Stomach (tissue), 19 donors: ENCODE measurements at places on chromosomes 4 and X. TPM values are rescaled to one million over a fixed set of nuclear protein-coding genes. Genes with fewer than 3 reads are reported as not detected.

Gene KANTR
- total RNA-seq: 18.7 TPM

- no peaks in the 10 kb centered on the region for H3K36me3 ChIP-seq
- H3K4me1 ChIP-seq: no peaks in the 10 kb centered on the region
- no peak overlapping the region for H3K27ac ChIP-seq
- H3K4me3 ChIP-seq: no peak overlapping the region
- H3K27me3 ChIP-seq: no peaks in the 10 kb centered on the region
Measured at GRCh38 chrX:7050271-7050670, 97.2 kb upstream of the STS start.

Gene CSAG3
- not detected for total RNA-seq

Gene PQBP1
- total RNA-seq: 4.7 TPM

Gene MAML3
- total RNA-seq: 20.3 TPM

Gene CFAP299
- not detected for total RNA-seq

Gene SHOX
- total RNA-seq: not detected

DNA sequence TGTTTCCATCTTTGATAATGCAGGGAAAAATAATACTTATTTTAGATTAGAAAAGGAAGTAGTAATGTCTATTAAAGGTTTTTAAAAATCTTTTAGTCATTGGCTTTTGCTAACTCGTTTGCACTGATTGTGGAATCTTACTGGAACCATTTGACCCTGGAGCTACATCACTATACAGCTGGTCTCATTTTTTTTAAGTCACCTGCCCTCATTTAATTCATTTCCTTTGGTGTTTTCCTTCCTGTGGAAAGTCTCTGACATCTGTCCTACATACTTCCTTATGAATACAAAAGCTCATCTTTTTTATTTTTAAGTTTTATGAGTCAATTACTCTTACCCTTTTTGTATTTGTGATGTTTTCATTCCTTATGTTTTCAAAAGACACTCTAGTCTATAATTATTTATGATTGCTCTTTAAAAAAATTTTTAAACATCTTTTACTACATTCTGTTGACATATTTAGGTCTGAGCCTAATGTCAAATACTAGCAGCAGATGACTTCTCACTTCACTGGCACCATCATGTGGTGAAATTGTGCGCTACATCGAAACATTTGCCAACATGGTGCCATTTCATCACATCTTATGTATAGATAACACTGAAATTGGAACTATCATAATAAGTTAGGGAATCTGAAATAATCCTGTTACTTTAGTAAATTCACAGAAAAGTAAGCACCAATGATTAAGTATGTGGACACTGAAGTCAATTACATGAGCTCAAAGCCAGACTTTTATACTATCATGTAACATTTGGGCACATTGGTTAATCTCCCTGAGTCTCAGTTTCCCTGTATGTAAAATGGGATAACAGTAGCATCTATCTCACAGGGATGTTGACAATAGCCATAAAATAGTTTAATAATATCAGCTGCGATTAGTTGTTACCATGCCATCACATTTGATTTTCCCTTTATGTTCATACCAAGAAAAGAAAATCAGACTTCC is 9.4 kb upstream of the MMAA start:
- H3K4me3 ChIP-seq: no peak overlapping the region
- no peaks in the 10 kb centered on the region for H3K4me1 ChIP-seq
- no peaks in the 10 kb centered on the region for H3K36me3 ChIP-seq
- no peak overlapping the region for H3K27ac ChIP-seq

GRCh38 chr4:4608214-4608537 is 66.3 kb upstream of the STX18 start:
- H3K27me3 ChIP-seq: no peaks in the 10 kb centered on the region
- H3K4me3 ChIP-seq: no peak overlapping the region
- no peaks in the 10 kb centered on the region for H3K36me3 ChIP-seq
- no peak overlapping the region for H3K27ac ChIP-seq

- peak within 1 kb of the TSS; percentile 47 for H3K4me3 ChIP-seq
- H3K27me3 ChIP-seq: peaks cover 4% of the 10 kb centered on the region
- H3K36me3 ChIP-seq: no peaks in the 10 kb centered on the region
- H3K27ac ChIP-seq: peak within 1 kb of the TSS; percentile 79
- H3K4me1 ChIP-seq: no peaks in the 10 kb centered on the region
Measured at GRCh38 chrX:102155806-102156179, at the start of gene BEX5. TSS of gene BEX5 (minus strand) at chrX:102155977. CDS start at chrX:102154265, 1,712 bp downstream.

DNA sequence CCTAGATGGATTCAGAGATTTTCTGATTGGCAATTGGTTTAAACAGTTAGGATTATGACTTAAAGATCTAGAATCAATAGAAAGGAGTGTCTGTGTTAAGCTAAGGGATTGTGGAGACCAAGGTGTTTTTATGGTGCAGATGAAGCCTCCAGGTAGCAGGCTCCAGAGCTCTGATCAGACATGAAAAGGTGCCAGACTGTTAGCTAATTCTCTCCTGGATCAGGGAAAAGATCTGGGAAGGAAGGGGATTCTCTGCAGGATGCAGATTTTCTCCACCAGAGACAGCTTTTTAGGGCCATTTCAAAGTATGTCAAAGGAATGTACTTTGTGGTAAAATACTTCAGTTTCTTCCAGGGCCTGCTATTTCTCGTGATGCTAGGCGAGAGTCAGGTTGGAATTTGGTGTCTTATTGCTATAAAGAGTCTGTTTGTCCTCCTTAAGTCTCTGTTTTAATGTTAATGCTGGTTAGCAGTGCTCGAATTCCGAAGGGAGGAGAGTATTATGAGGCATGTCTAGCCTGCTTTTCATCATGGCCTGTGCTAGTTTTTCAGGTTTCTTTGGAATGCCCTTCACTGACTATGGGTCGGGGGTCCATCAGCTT is 12.0 kb upstream of the GPR78 start:
- H3K27me3 ChIP-seq: peaks cover 4% of the 10 kb centered on the region
- no peaks in the 10 kb centered on the region for H3K36me3 ChIP-seq
- H3K4me3 ChIP-seq: no peak overlapping the region
- no peaks in the 10 kb centered on the region for H3K4me1 ChIP-seq
- DNase-seq: no peak

Gene PTTG2
- 1.8 TPM for total RNA-seq

DNA sequence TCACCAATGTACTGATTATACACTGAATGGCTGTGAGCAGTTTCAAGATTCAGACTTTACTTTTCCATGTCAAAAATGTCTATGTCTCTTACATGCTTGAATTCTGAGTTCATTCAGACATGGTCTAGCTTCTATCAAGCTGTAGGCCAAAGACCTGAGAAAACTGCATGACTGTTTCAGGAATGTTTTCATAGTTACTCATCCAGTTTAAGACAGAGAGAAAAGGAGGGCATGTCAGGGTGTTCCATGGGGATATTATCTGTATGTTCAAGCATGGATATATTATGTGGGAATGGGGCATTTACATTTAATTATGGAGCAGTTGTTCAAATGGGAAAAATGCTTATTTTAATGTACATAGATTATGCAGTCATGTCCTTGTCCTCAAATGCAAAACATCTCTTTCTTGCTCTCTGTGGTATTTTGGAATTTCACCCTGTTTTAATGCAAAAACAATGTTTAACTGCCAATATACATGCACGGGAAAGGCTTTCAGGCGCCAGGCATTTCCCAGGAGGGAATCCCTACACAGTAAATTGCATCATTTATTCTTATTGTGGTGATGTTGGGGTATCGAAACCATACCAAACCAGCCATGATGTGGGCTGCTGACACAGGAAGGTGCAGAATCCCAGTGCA is 429.1 kb upstream of the INTU start:
- H3K27me3 ChIP-seq: no peaks in the 10 kb centered on the region
- no peaks in the 10 kb centered on the region for H3K36me3 ChIP-seq
- no peak overlapping the region for H3K4me3 ChIP-seq
- no peaks in the 10 kb centered on the region for H3K4me1 ChIP-seq
- no peak for DNase-seq
- H3K27ac ChIP-seq: no peak overlapping the region

DNA sequence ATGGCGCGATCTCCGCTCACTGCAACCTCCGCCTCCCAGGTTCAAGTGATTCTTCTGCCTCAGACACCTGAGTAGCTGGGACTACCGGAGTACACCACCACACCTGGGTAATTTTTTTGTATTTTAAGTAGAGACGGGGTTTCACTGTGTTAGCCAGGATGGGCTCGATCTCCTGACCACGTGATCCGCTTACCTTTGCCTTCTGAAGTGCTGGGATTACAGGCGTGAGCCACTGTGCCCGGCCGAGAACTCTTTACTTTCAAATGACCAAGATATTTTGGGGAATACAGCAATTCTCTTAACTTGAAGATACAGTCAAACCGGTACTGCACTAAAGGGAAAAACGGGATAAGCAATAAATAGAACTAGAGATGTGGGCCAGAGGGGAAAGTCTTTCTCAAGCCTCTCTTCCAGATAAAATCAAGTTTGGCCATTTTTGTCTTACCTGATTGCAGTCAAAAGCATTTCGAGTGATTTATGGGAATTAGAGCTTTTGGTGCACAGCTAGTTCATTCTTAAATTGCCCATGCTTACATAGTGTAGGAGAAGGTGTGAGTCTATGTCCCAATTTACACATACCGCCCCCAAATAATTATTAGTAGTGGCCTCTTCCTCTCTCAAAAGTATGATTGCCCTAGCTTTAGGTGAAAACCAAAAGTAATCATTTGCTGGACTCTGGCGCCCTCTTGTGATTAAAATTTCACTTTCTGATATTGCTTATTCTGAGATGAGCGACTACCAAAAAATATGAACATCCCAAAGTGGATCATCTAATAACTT is 53.2 kb upstream of the ABCG2 start:
- H3K27me3 ChIP-seq: no peaks in the 10 kb centered on the region
- DNase-seq: peak; percentile 78
- H3K27ac ChIP-seq: no peak overlapping the region

- H3K4me3 ChIP-seq: no peak overlapping the region
- H3K27ac ChIP-seq: no peak overlapping the region
- H3K4me1 ChIP-seq: peaks cover 3% of the 10 kb centered on the region
- DNase-seq: no peak
- peaks cover 4% of the 10 kb centered on the region for H3K27me3 ChIP-seq
Measured at GRCh38 chrX:30301963-30302362, 7.2 kb downstream of the NR0B1 start.

- H3K27ac ChIP-seq: no peak overlapping the region
- peaks cover 36% of the 10 kb centered on the region for H3K36me3 ChIP-seq
- DNase-seq: no peak
- H3K4me3 ChIP-seq: no peak overlapping the region
- no peaks in the 10 kb centered on the region for H3K4me1 ChIP-seq
- no peaks in the 10 kb centered on the region for H3K27me3 ChIP-seq
Measured at GRCh38 chr4:105232374-105232773, 85.7 kb downstream of the TET2 start.

- H3K4me1 ChIP-seq: no peaks in the 10 kb centered on the region
- no peaks in the 10 kb centered on the region for H3K27me3 ChIP-seq
- H3K36me3 ChIP-seq: no peaks in the 10 kb centered on the region
- DNase-seq: no peak
- no peak overlapping the region for H3K4me3 ChIP-seq
Measured at GRCh38 chr4:86233681-86234080, 126.2 kb downstream of the MAPK10 start.

DNA sequence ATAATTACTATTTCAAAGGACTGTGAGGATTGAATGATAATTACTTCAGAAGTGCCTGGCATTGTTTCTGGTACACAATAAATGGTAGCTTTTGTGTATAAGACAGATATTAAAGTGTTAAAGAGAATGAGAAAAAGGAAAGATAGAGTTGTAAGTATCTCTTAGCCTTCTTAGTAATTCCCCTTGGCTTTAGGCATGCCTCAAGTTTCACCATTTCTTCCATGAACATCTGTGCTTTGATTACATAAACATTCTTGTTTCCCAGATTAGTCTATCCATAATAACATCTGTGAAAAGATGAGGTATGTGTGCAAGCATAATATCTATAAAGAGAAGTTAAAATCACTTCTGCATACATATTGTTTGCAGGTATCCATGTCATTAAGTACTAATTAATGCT is 230.9 kb upstream of the TEX13A start:
- DNase-seq: no peak
- H3K36me3 ChIP-seq: no peaks in the 10 kb centered on the region
- H3K27ac ChIP-seq: no peak overlapping the region
- no peaks in the 10 kb centered on the region for H3K4me1 ChIP-seq
- H3K4me3 ChIP-seq: no peak overlapping the region

Gene ZNF711
- 6.4 TPM for total RNA-seq

- H3K4me1 ChIP-seq: no peaks in the 10 kb centered on the region
- H3K36me3 ChIP-seq: no peaks in the 10 kb centered on the region
- H3K27me3 ChIP-seq: no peaks in the 10 kb centered on the region
- H3K27ac ChIP-seq: no peak overlapping the region
Measured at GRCh38 chr4:112807083-112807482, 170.1 kb downstream of the LARP7 start.

Gene DGAT2L6
- not detected for total RNA-seq

DNA sequence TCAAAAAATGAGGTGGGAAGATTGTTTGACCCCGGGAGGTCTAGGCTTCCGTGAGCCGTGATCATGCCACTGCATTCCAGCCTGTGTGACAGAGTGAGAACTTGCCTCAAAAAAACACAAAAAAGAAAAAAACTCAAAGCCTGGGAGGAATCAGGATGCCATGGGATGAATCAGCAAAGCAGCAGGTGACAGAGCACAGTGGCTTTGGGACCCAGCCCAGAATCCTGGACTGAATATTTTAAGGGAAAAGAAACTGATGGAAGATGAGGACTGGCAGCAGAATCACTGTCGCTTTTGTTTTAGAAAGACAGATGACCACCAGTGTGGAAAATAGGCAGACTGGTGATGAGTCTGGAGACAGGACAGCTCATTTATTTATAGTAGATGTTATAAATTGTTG is 16.6 kb downstream of the S100G start:
- DNase-seq: no peak
- no peak overlapping the region for H3K4me3 ChIP-seq
- H3K36me3 ChIP-seq: peaks cover 28% of the 10 kb centered on the region
- no peaks in the 10 kb centered on the region for H3K27me3 ChIP-seq
- no peak overlapping the region for H3K27ac ChIP-seq
- H3K4me1 ChIP-seq: no peaks in the 10 kb centered on the region

GRCh38 chr4:129335276-129335675 is 239.3 kb downstream of the C4orf33 start:
- H3K36me3 ChIP-seq: no peaks in the 10 kb centered on the region
- no peak overlapping the region for H3K4me3 ChIP-seq
- H3K27ac ChIP-seq: no peak overlapping the region
- DNase-seq: no peak
- H3K4me1 ChIP-seq: no peaks in the 10 kb centered on the region

DNA sequence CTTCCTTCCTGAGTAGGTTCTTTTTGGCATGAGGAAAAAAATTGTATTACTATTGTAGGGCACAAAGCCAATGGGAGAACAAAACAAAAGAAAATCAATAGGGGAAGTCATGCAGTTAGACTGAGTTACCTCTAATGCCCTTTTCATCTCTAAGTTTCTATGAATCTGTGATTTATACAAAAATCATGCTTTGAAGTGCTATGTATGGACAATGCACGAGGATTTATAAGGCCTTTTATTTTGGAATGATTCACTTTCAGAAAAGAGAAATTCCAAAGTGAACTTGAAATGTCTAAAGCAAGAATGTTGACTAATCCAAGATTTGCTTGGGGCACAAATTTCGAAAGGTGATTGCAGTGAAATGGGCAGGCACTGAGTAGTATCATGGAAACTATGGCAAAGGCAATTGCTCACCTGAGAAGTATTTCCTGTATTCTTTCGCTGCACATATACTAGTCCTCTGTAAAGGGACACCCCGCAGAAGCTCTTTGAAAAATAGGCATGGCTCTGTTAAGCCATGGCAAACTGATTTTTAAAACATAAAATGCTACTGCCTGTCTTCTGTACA is 52.8 kb downstream of the ADGRG4 start:
- H3K4me1 ChIP-seq: no peaks in the 10 kb centered on the region
- no peak overlapping the region for H3K27ac ChIP-seq
- no peak for DNase-seq
- H3K4me3 ChIP-seq: no peak overlapping the region
- H3K36me3 ChIP-seq: no peaks in the 10 kb centered on the region
